Stimulated activated CD8-positive, alpha-beta memory T cell treated with anti-CD3 and anti-CD28 coated beads, Interleukin-15, amount 100 ng/mL, for 4 hours (primary cell): ENCODE measurements at places on chromosomes 1 and 21.

GRCh38 chr1:7300893-7301663 lies 470.0 kb upstream of the VAMP3 start:
- no peak for DNase-seq

DNA sequence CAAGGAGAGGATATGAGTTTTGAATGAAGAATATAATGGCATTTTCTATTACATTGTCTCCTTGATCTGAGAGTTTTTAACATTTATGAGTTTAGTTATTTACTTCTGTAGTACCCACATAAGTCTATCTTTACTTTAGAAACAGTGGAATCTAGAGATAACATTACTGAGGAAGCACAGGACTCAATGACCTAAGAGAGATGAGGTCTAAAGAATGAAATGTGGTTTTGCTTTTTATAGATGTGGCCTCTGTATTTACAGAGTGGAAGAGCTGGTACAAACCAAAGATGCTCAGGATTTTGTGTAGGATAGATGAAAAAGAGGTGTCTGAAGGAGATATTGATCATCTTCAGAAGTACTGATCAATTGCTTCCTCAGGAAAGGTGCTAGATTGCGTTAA lies 177.3 kb downstream of the KCTD3 start:
- no peak for DNase-seq

DNA sequence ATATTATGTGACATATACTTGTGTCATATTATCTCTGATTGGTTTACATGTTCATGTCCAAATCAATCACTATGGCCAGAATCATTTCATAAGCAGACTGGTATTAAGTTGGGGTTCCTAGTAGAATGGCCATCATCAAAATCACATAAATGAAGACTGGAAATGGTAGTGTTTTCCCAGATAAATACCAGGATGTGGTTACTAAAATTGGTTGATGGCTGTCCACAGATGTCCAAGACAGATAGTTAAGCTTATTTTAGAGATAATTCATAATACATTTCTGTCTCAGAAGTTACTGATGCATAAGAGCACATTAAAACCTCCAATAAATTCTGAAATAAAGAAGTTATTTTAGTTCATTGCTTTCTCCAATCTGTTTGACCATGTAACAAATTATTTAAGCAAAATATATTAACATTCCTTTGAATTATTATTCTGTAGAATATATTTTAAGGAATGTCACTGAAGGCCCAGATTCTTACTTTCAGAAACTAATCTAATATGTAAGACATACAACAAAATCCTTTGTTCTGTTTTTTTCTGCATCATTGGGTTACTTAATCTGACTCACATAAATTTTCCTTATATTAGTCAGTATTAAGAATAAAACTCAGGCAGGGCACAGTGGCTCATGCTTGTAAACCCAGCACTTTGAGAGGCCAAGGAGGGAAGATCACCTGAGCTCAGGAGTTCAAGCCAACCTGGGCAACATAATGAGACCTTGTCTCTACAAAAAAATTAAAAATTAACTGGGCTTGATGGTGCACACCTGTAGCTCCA lies 483.9 kb downstream of the PTPRC start:
- DNase-seq: no peak

DNA sequence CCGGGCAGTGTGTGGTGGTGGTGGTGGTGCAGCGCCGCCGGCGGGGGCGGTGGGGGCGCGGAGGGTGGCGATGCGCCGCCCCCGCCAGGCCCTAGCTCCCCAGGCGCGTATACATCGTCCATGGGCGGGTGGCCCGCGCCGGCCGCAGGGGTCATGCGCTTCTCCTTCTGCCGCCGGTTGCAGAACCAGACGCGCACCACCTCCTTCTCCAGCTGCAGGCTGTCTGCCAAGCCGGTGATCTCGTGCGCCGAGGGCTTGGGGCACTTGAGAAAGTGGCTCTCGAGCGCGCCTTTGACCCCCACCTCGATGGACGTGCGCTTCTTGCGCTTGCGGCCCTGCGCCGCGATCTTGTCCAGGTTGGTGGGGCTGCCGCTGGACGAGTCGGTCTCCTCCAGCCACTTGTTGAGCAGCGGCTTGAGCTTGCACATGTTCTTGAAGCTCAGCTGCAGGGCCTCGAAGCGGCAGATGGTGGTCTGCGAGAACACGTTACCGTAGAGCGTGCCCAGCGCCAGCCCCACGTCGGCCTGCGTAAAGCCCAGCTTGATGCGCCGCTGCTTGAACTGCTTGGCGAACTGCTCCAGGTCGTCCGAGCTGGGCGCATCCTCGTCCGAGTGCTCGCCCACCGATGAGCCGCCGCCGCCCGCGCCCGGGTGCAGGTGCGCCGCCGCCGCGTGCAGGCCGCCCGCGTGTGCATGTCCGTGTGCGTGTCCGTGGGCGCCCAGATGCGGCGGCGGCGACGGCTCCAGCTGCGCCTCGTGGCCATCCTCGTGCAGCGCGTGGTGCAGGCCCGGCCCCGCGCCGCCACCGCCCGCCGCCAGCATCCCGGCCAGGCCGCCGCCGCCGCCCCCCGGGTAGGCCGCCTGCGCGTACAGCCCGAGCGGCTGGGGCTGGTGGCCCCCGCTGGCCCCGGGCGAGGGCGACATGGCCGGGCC lies 926 bp downstream of the POU3F1 start:
- no peak for DNase-seq

DNA sequence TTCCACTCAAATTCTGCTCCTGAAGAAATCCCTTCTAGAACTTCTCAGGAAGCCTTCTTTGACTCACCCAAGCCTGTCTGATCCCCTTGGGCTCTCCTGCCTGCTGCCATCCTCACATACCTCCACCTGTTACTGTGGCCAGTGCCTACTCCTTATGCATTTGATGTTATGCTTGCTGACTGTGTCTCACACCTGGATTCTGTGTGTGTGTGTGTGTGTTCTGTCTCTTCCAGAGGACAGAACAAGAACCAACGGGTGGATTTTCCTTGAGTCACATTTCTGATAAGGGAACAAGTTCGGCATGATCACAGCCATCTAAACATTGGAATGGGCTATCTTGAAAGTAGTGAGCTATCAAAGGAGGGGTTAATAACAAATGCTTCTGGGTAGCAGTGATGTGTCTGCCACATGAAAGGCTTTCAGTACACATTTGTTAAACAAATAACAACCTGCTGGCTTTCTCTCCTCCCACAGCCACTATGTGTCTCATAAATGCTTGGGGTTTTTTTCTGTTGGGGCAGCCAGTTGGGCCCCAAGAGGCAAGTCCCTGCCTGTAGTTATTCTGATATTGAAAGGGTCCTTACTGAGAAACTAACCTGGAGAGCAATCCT lies 8.9 kb upstream of the GPR37L1 start:
- DNase-seq: no peak

- DNase-seq: no peak
These were observed 1.3 kb downstream of the USP24 start for GRCh38 chr1:55213885-55214211.

DNA sequence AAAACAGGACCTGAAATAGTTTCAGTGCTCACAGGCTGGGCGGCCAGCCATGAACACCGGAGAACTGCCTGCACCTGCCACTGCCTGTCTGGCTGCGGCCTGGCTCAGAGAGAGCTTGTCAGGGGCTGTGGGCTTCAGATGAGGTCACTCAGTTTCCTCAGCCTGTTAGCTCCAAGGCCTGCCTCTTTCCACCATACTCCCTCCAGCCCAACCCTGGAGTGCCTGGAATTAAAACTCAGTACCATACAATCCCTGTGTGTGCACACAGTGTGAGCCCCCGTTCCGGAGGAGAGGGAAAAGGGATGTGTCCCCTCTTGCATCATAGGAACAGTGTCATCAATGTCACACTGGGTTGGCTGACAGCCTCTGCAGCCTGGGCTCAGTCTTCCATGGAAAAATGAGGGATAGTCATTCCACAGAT lies 16.2 kb downstream of the CACNA1S start:
- DNase-seq: no peak

GRCh38 chr1:162710780-162711465 lies 78.7 kb downstream of the DDR2 start:
- DNase-seq: no peak

DNA sequence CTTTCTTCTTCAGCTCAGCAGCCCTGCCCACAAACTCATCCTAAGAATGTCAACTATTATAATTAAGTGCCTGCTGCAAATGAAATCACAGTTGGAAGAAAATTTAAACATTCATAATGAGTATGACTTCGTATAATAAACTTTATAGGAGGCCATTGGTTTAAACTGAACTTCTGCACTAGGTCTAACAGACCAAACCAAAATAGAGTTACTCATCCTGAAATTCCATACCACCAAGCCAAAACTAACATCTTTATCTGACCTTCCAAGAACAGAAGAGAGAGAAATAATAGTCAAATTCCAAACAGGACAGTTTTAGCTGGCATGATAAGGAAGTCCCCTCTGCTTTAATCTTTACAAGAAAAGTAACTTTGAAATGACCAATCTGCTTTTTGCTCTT lies 472.4 kb upstream of the PRMT6 start:
- DNase-seq: no peak

GRCh38 chr1:193437785-193438184 lies 251.4 kb upstream of the B3GALT2 start:
- no peak for DNase-seq
